Fibroblast of skin of scalp (primary cell): ENCODE measurements at places on chromosomes 16 and 17.

- DNase-seq, result no peak
Observed at GRCh38 chr17:1693339-1693738, 8.7 kb upstream of the PRPF8 start.

DNA sequence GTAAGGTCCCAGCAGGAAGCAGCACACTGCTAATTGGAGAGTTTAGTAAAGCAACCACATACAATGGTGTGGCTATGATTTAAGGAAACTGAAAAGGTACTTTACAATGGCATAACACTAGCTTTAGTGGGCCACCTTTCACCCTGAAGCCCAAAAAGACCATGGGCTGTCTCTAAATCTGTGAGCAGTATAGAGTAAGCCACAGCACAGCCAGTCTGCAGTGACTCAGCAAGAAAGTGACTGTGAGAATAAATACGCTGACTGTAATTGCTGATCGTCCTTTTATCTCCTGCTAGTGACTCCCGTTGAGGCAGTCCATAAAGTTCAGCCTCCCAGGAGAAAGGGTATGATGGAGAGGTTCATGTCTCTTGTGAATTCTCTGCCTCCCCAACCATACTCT lies 679.8 kb upstream of the KIF2B start:
- DNase-seq, result no peak

- peak; percentile 97 for DNase-seq
Observed at GRCh38 chr16:70573451-70574121, 50.0 kb downstream of the SF3B3 start.

DNA sequence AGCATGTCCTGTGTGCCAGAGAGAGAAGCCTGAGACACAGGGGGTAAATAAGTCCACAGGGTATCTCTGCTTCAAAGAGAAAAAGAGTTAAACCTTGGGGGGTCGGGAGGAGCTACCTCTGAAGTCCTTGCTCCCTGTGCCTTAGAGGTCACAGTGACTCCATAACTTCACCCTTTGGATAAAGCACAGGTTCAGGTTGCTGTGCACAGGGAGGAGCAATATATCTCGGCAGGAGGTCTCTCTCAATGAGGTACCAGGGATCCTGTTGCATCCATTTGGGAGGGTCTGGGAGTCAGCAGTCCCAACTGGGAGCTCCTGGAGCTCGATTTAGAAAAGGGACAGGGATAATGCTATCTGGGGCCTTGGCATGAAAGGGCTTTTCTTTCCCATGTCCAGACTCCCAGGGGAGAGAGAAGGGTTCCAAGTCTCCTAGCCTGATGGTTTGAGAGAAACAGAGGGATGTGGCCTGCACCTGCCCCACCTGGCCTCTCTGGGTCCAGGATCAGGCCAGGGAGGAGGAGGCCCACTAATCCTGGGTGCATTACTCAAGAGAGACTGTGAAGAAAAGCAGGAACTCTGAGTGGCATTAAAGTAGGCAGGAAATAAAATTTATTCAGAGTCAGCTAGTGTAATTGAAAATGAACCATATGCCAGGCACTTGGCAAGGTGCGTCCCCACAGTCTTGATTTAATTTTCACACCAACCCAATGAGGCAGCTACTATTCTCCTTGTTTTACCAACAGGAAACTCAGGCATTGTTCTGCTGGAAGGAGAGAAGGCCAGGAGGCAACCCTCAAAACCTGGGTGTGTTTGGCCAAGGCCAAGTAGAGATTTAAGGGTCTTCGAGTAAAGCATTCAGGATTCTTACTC lies 40.7 kb downstream of the CUEDC1 start:
- no peak for DNase-seq

GRCh38 chr16:83581082-83581481 lies 226.7 kb upstream of the HSBP1 start:
- no peak for DNase-seq

- DNase-seq, result peak; percentile 88
Observed at GRCh38 chr17:44219616-44220212, at the start of gene UBTF. TSS of gene UBTF (minus strand) at chr17:44219675. CDS start at chr17:44218229, 1,446 bp downstream.

- DNase-seq, result peak; percentile 15
Observed at GRCh38 chr17:57823469-57824401, 26.1 kb downstream of the MRPS23 start.

DNA sequence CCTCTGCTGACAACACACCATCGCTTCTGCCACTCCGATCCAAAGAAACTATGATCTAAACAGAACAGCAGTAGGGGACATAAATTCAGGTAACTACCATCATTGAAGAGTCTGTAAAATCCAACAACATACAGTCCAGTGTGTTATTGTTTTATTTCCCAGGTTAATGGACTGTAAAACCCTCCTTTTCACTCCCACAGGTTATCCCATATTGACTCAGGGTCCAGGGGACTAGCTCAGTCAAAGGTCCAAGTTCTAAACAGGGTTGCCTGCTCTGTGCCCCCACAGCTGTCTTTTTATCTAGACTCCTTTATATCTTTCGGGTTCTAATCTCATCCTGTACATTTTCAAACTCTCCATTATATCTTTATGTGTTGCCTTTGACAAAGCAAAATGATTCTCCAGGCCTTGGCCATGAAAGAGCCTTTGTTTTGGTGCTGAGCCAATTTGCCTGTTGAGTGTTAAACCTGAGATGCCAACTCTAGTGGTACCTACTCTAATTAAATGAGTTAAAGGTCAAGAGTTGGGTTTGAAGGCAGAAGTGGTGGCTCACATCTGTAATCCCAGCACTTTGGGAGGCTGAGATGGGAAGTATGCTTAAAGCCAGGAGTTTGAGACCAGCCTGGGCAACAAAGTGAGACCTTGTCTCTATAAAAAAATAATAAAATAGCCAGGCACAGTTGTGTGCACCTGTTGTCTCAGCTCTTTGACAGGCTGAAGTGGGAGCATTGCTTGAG lies 80.5 kb downstream of the SNX11 start:
- no peak for DNase-seq

DNA sequence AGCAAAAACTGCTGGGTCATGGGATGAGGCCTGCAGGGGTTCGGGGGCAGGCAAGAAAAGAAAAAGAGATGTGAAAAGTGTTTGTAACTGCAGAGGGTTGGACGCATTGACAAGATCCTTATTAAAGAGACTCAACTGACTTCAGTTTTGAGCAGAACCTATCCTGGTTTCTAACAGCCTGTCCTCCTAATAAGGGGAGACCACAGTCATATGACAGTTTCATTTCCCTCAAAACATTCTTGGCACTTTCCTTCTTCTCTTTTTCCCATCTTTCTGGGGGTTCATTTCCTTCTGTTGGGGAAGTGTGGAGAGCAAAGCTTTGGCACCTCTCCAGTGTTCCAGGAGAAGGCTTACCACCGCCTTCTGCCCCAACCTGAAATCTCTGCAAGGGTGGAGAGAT lies 118.5 kb downstream of the MAF start:
- no peak for DNase-seq

- DNase-seq, result peak; percentile 43
Observed at GRCh38 chr17:13940858-13941665, 128.2 kb upstream of the COX10 start.

GRCh38 chr17:81396278-81396721 lies 1.0 kb downstream of the BAHCC1 start:
- no peak for DNase-seq

GRCh38 chr17:2837147-2837561 lies 40.9 kb downstream of the RAP1GAP2 start:
- no peak for DNase-seq

DNA sequence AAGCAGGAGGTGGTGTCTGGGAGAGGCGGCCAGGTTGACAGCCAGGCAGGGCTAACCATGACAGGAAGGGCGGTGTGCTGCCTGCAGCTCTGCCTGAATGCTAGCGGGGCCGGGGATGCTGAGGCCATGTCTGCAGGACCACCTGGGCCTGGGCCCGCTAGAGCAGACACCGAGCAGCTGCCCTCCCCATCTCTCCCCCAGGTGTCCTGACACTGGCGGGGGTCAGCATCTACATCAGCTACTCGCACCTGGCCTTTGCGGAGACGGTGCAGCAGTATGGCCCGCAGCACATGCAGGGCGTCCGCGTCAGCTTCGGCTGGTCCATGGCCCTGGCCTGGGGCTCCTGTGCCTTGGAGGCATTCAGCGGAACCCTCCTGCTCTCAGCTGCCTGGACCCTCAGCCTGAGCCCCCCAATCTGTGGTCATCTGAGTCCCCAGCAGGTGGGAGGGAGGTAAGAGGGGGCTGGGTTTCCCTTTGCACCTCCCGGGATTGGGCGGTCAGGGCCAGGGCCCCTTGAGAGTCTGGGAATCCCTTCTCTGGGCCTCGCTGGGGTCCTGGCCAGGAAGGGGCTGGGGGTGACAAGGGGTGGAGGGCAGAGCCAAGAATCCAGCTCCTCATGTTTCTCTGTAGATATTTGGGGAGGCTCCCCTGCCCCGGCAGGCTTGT lies 7.5 kb downstream of the TMEM235 start:
- no peak for DNase-seq

DNA sequence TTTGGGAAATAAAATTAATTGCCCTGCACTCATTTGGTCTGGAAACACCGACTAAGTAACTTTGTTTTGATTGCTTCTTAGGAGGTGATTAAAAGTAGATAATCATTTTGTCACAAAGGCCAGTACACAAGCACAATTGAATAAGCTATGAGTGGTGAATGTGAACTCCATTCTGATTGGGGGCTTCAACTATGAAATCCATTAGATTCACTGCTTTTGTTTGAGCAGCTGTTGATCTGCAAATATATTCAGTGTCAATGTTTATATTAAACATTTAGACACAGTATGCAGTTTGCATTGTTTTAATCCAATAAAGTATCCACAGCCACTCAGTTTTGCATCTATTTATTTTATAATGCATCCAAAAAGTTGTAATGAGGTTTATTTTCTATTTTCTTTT lies 817.5 kb downstream of the CDH11 start:
- DNase-seq, result no peak

GRCh38 chr17:32464374-32464773 lies 20.1 kb downstream of the PSMD11 start:
- DNase-seq, result no peak

- no peak for DNase-seq
Observed at GRCh38 chr16:71576971-71577370, at the start of gene TAT. TSS of gene TAT (minus strand) at chr16:71577092. CDS start at chr16:71576415, 677 bp downstream.

- DNase-seq, result peak; percentile 87
Observed at GRCh38 chr17:41648411-41649195, 24.2 kb upstream of the KRT17 start.

- no peak for DNase-seq
Observed at GRCh38 chr17:50397919-50398285, 579 bp upstream of the LRRC59 start.

DNA sequence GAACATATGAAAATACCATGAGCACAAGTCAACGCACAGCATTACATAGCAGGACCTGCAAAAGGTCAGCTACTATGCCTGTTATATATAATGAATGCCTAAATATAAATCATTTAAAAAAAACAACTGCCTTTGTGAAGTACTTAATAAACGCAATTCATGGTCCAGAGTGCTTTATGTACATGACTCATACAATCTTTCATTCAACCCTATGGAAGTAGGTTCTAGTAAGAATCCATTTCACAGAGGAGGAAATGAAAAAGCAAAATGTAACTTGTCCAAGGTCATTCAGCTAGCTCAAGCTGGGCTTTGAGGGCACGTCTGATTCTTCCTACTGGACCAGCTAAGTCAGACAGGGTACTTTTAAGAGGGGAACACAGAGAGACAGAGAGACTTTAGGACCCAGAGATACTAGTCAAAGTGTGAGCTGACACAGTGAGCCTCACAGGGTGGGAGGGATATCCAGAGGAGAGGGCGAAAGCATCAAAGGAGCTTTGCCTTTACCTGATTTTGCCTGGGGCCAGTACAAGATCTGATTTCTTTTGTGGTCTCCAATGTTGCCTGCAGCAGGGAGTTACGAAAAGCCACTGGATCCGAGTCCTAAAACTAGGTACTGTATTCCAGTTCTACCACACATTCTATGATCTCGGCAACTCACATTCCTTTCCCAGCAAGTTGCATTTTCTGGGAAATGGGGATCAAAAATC lies 83.4 kb upstream of the ZFHX3 start:
- no peak for DNase-seq

- DNase-seq, result peak; percentile 27
Observed at GRCh38 chr16:57186872-57187854, 1.0 kb downstream of the RSPRY1 start.

- DNase-seq, result no peak
Observed at GRCh38 chr16:78034530-78034929, 12.2 kb downstream of the CLEC3A start.

DNA sequence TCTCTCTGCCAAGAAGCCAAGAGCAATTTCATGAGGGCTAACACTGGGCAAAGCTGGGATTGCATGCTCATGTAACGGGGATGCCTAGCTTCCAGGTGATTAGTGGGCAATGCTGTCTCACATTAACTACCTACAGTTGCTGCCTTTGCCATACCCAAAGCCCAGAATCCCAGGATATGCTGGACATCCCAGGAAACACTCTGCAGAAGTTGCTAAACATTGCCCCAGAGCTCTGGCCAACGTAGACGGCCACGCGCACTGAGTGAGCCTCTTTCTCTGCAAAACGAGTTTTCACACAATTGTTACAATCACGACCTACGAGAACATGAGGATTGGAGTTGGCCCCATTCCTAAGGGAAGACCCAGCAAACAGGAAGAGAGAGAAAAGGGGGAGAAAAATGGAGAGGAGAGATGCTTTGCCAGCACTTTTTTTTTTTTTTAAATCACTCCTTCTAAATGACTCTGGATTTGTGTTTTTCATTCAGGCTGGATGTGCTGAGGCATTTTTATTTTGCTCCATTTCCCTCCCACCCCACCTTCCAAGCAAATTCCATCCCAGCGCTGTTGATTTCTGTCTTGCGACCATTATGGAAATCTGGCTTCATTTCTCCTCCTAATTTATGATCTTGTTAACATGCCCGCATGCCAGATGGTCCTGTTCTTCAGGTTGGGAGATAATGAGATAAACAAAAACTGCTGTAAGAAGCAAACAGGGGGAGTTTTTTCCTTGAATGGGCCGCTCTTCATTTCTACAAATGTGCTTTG lies 112.8 kb upstream of the DNAH9 start:
- no peak for DNase-seq

DNA sequence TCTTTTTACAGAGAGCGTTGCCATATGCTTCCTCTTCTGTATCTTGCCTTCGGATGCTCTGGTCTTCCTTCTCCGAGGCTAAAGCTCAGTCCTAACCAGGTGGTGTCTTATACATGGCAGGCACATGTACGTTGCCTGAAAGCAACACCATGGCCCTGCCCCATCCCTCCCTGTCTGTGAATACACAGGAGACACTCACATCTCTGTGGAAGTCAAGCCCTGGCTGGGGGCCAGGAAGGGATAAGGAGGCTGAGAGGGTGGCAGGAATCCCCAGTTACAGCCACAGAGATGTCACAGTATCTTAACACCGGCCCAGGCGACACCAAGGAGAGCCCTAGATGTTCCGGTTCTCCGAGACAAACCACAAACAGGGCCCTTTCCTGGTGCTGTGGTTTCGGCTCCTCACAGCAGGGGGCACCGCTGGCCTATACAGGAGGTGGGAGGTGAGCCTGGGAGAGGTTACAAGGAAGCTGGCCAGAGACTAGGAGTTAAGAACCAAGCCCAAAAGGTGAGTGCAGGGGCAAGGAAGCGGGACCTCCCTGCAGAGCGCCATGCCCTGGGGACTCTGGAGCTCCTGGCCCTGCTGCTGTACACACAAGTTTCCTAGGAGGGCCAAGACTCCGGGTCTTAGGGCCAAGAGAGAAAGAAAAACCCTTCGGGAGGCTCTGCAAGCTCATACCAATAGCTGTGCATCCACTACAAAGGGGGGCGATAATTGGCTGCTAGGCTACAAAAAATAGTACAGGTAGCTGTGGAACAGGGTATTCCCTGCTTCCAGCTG lies 41.7 kb downstream of the SRL start:
- DNase-seq, result peak; percentile 58
